Breast epithelium (tissue), 4 donors: ENCODE measurements at places on chromosomes 1 and 21. TPM values are rescaled to one million over a fixed set of nuclear protein-coding genes. Genes with fewer than 3 reads are reported as not detected.

GRCh38 chr1:235852887-235853286, 13.8 kb downstream of the LYST start:
- H3K27ac ChIP-seq: no peak overlapping the region
- H3K4me1 ChIP-seq: no peaks in the 10 kb centered on the region
- no peaks in the 10 kb centered on the region for H3K36me3 ChIP-seq
- H3K4me3 ChIP-seq: no peak overlapping the region
- no peaks in the 10 kb centered on the region for H3K27me3 ChIP-seq

DNA sequence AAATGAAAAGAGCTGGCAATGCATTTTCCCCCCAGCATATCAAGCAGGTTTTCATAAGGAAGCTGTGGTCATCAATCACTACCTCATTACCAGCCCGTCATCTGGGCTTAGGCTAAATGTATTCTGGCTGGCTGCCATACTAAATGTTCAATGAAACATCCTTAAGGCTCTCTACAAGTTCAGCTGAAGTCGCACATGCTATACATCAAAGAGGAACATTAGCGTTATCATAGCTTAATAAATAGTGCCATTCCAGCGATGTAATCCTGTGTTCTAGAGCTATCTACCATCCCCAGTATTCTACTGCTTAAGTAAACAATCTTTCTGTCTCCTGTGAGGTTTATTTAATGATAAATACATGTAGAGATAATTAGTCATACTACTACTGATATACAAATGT, 288.8 kb downstream of the DPYD start:
- no peak for DNase-seq
- H3K4me3 ChIP-seq: no peak overlapping the region
- H3K27me3 ChIP-seq: no peaks in the 10 kb centered on the region
- no peaks in the 10 kb centered on the region for H3K36me3 ChIP-seq
- no peaks in the 10 kb centered on the region for H3K4me1 ChIP-seq
- no peak overlapping the region for H3K27ac ChIP-seq

DNA sequence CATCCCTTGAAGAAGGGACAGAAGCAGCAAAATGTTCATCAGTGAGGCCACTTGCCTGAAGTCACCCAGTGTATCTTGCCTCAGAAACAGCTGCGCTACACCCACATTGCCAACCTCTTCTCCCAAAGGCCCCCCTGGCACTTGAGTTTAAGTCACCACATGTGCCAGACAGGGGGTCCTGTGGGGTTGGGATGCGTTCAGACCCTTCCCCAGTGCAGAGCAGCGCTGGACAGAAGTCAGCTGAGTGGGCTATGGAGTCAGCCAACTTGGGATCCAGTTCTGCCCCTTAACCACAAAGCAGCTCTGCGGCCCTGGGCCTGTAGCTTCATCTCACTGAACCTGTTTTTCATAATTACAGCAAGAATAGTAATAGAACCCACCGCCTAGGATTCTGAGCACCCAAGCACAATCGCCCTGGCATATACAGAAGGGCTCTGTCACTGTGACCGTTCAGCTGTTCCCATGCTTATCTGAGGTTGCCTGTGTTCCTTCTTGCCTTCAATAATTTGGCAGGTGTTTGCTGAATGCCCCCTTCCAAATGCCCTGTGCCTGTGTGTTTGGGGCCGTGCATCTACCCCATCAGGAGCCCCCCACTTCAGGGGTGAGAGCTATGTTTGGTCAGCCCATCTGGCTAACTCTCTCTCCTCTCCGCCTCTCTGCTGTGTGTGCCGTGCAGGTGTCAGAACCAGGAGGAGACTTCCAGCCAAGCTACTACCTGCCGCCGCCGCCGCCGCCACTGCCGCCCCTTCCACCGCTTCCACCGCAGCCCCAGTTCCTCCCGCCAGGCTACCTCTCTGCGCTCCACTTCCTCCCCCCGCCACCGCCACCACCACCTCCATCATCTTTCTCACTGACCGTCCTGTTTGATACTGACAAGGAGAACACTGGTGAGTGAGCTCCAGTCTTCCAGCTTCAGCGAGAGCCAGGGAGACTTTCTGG, 5.0 kb downstream of the DMRTB1 start:
- no peaks in the 10 kb centered on the region for H3K27me3 ChIP-seq
- H3K27ac ChIP-seq: no peak overlapping the region
- no peak overlapping the region for H3K4me3 ChIP-seq
- H3K36me3 ChIP-seq: no peaks in the 10 kb centered on the region

DNA sequence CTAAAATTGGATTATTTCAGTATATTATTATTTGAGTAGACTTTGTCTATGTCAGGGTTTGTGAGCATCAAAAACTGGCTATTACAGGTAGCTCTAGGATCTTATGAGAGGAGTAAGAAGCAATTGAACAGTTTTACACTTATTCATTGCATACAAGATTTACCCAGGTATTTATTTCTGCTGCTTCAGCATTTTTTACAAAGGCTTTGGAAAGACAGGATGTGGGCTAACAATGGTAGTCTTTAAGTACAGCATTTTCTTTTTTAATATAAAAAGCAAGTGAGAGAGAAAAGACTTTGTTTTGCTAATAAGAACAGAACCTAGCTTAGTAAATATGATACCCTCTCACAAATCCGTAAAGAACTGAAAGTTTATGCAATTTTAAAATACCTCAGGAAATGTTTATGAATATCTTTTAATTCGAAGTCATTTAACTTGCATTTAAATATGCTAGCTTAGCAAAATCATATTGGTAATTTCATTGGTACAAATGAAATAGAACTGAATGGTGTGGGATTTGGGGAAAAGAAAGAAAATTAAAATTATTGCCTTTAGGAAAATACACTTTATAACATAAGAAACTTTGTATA, 32.1 kb upstream of the RGS18 start:
- H3K27ac ChIP-seq: no peak overlapping the region
- no peaks in the 10 kb centered on the region for H3K4me1 ChIP-seq
- no peaks in the 10 kb centered on the region for H3K36me3 ChIP-seq
- no peaks in the 10 kb centered on the region for H3K27me3 ChIP-seq
- no peak overlapping the region for H3K4me3 ChIP-seq

DNA sequence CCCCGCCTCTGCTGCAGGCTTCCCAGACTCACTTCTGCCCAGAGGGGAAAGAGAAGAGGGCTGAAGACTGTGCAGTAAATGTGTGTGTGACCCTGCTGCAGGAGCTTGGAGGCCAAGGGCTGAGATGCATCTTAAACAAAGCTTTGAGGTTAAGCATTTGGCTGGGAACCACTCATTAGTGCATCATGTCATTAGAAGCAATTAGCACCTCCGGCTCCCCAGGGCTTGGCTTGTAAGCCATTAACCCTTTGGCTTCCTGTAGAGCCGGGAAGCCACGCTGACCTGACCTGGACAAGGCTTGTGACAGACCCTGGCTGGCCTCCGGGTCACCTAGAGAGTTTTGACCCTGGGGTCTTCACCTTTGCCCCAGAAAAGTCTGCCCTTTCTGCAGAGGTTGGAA, 77.0 kb downstream of the CSMD2 start:
- H3K4me1 ChIP-seq: no peaks in the 10 kb centered on the region
- H3K4me3 ChIP-seq: no peak overlapping the region
- no peaks in the 10 kb centered on the region for H3K27me3 ChIP-seq
- no peak for DNase-seq
- H3K27ac ChIP-seq: no peak overlapping the region
- no peaks in the 10 kb centered on the region for H3K36me3 ChIP-seq

SLC35A3 gene
- total RNA-seq: 36.5 TPM

DNA sequence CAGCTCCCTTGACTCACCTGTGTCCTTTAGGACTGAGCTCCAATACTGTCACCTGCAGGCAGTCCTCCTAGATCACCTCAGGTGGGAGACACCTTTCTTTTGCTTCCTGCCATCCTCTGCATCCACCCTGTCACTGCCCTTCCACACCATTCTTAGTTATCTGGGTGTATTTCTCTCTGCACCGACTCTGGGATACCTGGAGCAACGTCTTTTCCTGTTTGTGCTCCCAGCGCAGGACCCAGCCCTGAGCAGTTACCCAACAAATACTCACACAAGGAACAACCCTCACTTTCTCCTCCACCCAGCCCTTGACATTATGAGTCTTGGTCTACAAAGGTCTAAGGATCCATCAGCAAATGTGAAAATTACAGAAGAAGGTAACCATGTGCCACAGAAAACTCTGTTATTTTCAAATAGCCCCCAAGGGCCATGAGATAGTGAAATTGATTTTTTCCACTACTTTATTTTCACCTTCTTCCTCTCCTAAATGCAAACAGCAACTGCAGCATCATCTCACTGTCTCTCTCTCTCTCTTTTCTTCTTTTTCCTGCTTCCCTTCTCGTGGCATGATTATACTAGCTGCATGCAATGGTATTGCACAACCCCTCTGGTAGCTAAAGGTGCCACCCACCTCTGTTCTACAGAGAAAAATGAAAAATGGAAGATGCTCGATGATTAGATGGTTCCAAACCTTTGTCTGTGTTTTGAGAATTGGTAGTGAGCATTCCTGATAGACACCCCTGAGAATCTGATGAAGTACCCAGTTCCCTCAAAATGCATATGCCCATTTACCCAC, 89.0 kb downstream of the MIS18A start:
- H3K27me3 ChIP-seq: no peaks in the 10 kb centered on the region
- DNase-seq: no peak
- H3K4me1 ChIP-seq: no peaks in the 10 kb centered on the region

TENT5C gene
- total RNA-seq: 10.2 TPM

DNA sequence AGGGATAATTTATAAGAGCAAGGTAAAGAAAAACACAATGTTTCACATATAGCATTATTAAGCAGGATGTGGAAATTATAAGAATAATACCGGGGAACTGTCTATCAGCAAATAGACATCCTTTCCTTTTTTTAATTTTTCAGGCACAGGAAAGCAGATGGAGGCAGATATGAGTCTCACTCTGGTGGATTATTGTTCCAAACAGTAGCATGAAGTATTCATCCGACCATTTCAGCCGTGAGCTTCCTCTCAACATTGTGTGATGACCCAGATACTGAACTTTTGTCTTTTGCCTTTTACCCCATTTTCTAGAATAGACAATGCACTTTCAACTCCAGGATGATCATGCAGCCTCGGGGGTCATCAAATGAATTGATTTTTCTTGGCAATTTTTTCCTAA, 599.8 kb downstream of the ADGRL2 start:
- no peak for DNase-seq
- H3K27ac ChIP-seq: no peak overlapping the region
- no peaks in the 10 kb centered on the region for H3K36me3 ChIP-seq
- H3K4me1 ChIP-seq: no peaks in the 10 kb centered on the region

DNA sequence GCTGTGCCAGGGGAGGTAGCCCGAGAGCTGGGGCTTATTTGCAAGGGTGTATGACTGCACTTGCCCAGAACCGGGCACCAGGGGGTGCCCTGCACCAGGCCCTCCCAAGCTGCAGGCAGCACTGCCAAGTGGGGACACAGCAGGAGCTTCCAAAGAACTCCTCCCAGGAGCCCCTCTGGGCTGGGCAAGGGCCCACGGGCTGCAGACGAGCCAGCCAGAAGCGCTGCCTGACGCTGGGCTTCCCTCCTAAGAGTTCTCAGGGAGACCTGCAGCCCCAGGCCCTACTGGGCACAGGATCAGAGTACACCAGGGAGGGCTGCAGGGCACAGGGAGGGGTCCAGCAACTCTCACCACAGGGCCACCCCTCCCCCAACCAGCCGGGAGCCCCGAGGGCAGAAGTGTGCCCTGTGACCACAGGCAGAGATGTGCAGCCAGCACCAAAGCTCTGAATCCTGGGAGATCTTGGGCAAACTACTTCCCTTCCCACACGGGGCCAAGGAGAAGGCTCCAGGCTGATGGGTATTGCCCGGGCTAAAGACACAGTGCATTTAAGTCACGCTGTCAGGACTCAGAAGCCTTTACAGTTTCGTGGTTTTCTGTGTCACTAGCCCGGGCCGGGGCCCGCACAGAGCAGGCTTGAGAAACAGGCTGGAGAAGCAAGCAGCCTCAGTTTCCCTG, 63.4 kb downstream of the KCNAB2 start:
- H3K4me1 ChIP-seq: no peaks in the 10 kb centered on the region
- no peak overlapping the region for H3K4me3 ChIP-seq
- no peak overlapping the region for H3K27ac ChIP-seq
- no peaks in the 10 kb centered on the region for H3K36me3 ChIP-seq
